Hair follicular keratinocyte (primary cell): ENCODE measurements at places on chromosomes 16 and 17. TPM values are rescaled to one million over a fixed set of nuclear protein-coding genes. Genes with fewer than 3 reads are reported as not detected.

Gene ZG16
- not detected in 2 replicates for total RNA-seq

Gene CACNB1
- total RNA-seq, result 4.6 and 12.0 TPM in 2 replicates

Gene ADGRG3
- not detected in 2 replicates for total RNA-seq

Gene TMEM101
- 40.8 and 42.8 TPM in 2 replicates for total RNA-seq

Gene C1QTNF1
- total RNA-seq, result 38.3 and 73.3 TPM in 2 replicates

Gene ALDH3A1
- 1.6 and 1.9 TPM in 2 replicates for total RNA-seq

Gene GPR142
- total RNA-seq, result not detected in 2 replicates

Gene TMC8
- 0.08 TPM in 1 of 2 replicates, not detected in the other for total RNA-seq

Gene CPHXL2
- total RNA-seq, result not detected in 2 replicates

Gene GJC1
- total RNA-seq, result 5.7 and 6.6 TPM in 2 replicates

Gene TEX19
- 0.08 TPM in 1 of 2 replicates, not detected in the other for total RNA-seq

Gene CCL5
- 0.16 TPM in 1 of 2 replicates, not detected in the other for total RNA-seq
